ENCODE measurements at places on chromosomes 5 and 9.

- peak; percentile 40 for DNase-seq
Measured at GRCh38 chr5:171629628-171630349, 155.8 kb upstream of the SMIM23 start.

GRCh38 chr5:80082731-80083100, 47.6 kb downstream of the THBS4 start:
- DNase-seq, result peak; percentile 29

- DNase-seq, result no peak
Measured at GRCh38 chr9:91945277-91946085, 4.5 kb downstream of the ROR2 start.

DNA sequence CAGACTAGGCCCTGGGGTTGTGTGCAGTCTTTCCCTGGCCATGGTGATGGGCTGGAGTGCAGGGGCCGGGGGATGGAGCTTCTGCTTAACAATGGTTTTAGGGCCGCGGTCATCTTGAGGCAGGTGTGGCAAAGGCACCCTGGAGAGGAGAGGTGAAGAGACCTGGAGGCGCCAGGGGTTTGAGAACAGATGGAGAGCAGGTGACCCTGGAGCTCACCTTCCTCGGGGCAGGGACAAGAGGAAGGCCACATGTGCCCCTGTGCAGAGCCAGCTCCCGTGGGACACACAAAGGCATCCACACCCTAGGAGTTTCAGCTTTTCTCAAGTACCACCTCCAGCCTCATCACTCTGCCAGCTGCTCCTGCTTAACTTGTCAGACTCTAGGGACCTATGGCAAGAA, 46.4 kb upstream of the SH3GL2 start:
- no peak for DNase-seq

GRCh38 chr5:124671193-124671592, 75.2 kb downstream of the ZNF608 start:
- DNase-seq, result no peak

- DNase-seq, result peak; percentile 14
Measured at GRCh38 chr9:134536101-134536900, 105.3 kb upstream of the COL5A1 start.

GRCh38 chr9:114288193-114289091, 34.5 kb upstream of the ORM1 start:
- DNase-seq, result peak; percentile 83
